ENCODE measurements at places on chromosomes 1 and 21.
A peak's percentile ranks its signal among the peaks of the same experiment; 100 is the strongest.

DNA sequence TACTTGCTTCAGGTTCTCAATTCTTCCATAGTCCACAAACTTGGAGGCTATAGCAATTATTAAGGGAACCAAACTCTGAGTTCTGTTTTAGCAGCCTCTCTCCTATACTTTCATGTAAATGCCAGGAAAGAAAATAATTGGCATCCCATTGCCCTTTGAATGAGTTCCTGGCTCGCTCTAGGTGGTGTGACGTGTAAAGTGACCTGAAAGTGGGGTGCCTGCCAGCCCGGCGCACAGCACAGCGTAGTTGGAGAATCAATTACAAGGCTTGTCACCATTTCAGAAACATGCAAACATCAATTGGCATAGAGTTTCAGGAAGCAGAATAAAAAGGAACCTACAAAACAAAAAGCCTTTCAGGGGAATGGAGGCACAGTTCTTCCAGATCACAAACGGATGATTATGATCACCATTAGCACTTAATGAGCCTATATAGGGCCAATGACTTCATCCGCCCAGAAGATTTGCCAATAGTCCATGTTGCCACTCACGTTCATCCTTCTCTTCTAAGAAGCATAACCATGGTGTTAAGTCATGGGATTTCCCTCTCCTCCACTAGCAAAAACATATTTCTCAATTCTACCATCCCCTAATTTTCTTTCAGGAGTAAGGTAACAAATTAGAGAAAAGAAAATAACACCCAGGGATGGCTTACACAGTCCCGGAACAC lies 354.6 kb upstream of the ADGRL2 start:
- no peak for DNase-seq

GRCh38 chr21:36428761-36429432 lies 43.7 kb downstream of the CHAF1B start:
- no peak for DNase-seq

- no peak for DNase-seq
Measured at GRCh38 chr21:31879241-31879650, 6.4 kb downstream of the HUNK start.

DNA sequence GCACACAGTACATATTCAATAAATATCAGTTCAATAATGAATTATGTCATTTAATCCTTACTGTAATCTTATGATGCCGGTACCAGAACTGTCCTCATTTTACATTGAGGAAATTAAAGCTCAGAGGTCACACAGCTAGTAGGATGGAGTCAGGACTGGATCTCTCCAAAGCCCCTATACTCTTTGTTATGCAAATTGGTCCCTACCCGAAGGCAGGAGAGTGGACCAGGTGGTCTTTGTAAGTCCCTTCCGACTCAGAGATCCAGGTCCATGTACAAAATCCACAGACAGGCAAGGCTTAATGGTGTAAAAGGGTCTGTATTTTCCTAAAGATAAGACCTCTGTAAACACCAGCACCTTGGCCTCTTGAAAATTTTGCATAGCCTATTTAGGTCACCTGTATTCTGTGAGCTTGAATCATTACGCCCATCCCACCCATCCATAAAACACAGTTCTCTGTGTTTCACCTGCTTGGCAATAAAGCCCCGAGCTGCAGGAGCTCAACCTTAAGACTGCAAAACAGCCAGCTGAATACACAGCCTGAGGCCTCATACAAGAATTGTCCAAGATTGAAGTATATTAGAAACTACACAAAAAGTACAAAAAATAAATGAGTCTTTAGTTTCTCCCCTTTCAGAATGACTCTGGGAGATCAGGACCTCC lies 41.7 kb downstream of the PLXNA2 start:
- no peak for DNase-seq

DNA sequence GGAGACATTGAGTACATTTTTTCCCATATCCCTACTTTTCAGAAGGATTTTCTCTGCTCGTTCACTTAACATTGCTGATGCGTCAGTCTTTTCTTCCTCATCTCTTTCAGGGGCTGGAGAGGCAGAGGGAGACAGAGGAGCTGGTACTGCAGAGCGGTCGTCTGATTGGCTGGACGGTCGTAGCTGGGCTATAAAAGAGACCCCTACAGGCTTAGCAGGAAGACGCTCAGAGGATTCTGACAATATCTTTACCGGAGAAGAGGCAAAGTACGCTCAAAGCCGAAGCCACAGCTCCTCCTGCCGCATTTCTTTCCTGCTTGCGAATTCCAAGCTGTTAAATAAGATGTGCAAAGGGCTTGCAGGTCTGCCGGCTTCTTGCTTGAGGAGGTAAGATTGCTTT lies at the start of gene RGS4:
Gene RGS4 (plus strand): TSS at position 220 of the 400 bp plus-strand sequence. CDS start 124 bp downstream, at position 344.
- peak; percentile 97 for DNase-seq

DNA sequence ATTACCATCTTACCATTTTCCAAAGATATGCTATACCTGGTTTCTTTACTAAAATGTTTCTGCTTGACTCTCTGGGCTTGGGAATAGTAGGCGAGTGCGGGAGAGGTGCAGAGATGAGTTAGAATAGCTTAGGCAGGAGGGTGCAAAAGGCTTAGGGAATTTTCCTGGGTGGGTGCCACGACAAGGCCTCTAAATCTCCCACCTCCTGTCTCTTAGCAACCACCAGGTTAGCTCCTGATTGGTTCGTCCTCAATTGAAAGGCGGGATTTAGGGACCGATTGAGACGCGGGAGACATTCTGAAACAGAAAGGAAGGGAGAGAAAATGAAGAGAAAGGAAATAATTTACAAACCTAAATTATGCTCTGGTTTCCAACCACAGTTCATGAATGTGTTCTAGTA lies 3.1 kb downstream of the ACKR1 start:
- DNase-seq = peak; percentile 91

- no peak for DNase-seq
Measured at GRCh38 chr1:167737169-167737568, 15.4 kb downstream of the MPZL1 start.

GRCh38 chr1:170732252-170732588 lies 68.3 kb downstream of the PRRX1 start:
- no peak for DNase-seq

GRCh38 chr1:231814021-231814420 lies 187.4 kb downstream of the DISC1 start:
- no peak for DNase-seq

DNA sequence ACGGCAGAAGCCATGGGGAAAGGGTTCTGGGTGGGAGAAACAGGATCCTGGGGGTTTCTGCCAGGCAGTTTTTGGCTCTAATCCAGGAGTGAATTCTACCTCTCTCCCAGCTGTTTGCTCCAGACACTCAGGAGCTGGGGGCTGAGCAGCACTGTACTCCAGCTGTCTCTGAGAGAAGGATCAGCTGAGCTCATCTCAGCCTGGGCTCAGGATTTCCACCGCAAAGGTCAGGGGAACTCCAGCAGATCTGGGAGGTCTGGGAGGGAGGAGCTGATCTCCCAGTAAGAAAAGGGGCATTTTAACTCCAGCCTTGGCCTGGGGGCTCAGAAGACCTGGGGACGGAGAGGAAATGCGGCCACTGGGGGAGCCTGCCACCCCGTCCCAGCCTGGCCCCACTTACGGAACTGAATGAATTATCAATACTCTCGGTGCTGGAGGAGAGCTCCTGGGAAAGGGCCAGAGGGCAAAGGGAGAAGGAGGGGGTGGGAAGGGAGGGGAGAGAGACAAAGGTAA lies 17.3 kb downstream of the PI4KB start:
- peak; percentile 82 for DNase-seq

DNA sequence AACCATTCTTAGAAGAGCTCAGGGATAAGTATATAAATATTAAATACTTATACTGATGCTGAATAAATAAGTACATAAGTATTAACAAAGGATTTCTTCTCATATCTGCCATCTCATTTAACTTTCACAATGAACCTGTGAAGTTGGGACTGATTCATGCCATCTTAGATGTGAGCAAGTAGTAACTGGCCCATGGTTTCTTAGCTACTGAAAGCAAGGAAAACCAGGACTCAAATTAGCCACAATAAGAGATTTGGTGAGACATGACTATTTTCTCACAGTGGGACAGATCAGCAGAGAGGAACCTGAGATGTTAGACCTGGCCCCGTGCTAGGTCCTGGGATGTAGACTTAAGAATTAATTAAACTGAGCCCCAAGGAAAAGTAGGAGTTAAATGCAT lies 8.2 kb upstream of the RAB3B start:
- no peak for DNase-seq

DNA sequence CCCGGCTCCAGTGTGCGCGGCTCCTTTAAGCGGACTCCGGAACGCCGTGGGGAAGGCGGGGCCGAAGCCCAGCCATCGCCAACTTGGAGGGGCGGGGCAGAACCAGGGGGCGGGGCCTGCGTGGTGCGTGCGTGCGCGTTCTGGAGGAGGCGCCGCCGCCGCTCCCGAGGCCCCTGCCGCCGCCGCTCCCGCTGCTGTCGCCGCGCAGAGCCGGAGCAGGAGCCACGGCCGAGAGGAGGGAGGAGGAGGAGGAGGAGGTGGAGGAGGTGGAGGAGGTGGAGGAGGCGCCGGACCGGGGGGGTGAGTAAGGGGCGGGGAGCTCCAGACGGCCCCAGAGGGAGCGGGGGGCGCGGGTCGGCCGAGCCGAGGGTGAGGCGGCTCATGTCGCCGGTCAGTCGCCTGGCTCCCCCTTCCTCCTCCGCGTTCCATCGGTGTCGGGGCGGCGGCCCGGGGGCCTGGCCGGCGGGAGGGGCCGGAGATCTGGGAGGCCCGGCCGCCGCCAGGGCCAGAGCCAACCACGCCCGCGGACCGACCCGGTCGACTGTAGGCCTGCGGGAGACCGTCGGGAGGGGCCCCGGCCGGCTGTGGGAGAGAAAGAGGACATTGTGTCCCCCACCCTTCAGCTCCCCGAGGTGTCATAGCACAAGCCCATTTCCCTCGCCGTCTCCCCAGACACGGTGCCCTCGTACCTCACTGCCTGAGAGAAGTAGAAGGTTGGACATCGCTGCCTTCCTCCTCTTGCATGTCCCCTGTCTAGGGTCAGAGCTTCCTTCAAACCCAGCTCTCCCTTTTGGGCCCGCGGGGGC lies at the start of gene RAP1A:
Gene RAP1A (plus strand): TSS at position 155 of the 806 bp plus-strand sequence. CDS start 71,572 bp downstream, outside the sequence.
- DNase-seq = peak; percentile 97
